A549 (cell line): ENCODE measurements at places on chromosomes 2 and 18. TPM values are rescaled to one million over a fixed set of nuclear protein-coding genes. Genes with fewer than 3 reads are reported as not detected.

DNA sequence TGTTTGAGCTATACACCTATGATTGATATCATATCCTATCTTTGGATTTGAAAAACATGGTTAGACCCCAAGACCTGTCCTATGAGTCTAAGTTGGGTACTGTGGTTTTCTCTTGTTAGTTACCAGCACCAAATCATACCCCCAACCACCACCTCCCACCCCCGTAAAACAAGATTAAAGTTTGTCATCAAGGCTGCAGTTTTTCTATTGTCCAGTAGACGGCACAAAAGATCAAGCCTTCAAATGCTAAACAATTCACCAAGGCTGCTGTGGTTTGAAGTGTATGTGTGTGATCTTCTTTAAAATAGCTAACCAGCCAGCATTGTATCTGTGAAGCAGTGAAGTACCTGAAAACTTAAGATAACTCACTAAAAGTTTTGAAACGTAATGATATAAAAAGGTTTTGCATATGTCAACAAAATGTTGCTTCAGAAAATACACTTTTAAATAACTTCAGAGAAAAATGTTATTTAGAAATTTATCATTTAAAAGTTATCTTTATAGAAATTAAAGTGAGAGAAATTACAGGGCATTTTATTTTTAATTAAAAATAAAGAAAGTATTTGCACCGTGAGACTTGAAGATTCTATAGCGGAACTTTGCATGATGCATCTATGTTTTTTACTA is 5.8 kb upstream of the MEIS1 start:
- peak; percentile 69 for DNase-seq

The LAMA1 gene
- 0.05 TPM in 2 of 3 replicates, not detected in the other for polyA plus RNA-seq

The CKAP2L gene
- polyA plus RNA-seq = 14.0 to 17.1 TPM (median 15.9 TPM) in 3 replicates

DNA sequence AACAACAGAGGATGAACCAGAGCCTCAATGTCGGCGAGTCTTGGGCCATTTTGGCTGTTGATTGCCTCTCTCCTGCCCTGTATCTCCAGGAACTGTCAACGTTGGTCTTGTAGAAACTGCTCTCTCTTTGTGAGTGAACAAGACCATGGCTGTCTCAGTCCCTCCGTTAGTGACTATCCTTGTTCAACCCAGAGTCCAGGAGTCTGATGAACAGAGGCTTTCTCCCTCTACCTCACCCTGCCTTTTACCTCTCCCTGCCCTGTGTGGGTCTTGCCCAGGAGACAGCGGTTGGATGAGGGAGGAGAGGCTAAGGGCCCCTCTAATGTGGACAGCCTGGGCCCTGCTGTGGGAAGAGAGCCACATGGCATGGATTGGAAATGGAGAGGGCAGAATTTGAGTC is 32.8 kb downstream of the INPP4A start:
- no peak for DNase-seq

DNA sequence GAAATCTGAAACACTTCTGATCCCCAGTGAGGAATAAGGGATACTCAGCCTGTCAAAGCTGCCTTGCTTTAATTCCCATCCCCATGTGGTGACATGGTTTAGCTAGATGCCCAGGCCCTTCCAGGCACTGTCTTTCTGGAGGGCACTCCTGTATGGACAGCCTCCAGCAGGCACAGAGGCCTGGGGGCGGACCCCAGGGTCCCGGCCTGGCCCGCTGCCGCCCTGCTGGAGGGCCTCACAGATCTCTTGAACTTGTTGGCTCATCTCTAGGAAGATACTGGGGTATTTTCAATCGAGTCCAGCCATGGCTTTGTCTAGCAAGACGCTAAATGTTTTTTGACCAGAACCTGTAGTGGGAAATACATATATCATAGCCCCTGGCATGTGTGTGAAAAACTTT is 21.0 kb upstream of the CNNM3 start:
- no peak for DNase-seq

DNA sequence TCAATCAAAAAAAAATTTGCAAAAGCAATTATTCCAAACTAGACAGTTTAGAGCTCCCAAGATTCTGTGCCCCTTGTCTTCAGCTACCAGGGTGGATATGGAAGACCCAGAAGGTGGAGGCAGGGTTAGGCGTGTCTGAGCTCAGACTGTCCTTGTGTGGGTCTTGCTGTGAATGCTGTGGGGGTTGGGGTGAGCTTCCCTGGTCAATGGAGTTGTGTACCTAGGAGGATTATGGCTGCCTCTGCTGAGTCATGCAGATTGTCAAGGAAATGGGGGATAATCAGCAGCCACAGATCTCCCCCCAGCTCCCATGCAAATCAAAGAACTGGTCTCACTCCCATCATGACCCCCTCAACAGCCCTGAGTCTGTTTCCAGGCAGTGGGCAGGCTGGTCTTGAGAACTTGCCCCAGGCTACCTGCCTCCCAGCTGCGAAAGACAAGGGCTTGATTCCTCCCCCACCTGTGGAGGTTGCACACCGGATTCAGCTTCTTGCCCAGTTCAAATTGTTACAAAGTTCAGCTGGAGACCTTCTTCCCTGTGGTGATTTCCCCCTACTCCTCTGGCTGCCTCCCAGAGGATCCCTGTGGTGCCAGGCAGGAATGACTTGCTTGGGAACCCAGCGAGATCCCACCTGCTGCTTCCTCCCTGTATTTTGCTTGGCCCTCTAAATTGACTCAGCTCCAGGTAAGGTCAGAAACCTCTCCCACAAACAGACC is 77.0 kb downstream of the RAD51AP2 start:
- no peak for DNase-seq

DNA sequence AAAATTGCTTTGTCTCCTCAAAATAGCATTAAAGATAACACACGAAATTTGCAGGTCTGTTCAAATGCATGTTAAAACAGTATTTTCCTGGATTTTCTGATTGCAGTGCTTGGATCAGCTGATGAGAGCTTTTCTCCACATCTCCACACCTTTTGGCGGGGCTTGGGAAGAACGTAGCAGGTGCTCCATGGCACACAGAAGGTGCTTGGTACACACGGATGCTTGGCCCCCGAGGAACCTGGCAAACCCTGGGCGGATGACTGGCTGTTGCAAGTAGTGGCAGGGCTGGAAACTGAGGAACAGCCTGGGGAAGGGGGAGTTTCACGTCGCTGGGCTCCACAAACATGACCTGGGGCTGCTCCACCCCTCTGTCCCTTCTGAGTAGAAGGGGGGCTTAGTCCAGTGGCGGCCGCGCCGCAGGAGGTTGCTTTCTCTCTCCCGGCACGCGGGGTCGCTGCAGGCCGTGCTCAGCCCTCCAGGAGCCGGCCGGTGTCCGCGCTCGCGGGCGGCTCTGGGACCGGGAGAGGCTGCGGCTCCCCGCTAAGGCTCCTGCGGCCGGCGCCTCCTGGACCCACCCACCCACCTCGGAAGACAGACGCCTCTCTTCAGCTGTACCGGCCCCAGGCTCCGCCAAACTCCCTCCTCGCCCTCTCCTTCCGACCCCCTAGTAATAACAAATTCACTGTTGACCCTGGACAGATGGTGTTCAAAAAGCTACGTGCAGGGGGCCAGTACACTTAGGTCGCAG is 69.3 kb downstream of the MARCO start:
- DNase-seq = peak; percentile 49
